ENCODE measurements at places on chromosomes 1 and 21. TPM values are rescaled to one million over a fixed set of nuclear protein-coding genes. Genes with fewer than 3 reads are reported as not detected.

KLF17 gene
- total RNA-seq = 0.36 TPM

MAP1LC3C gene
- total RNA-seq = 0.29 TPM

NCF2 gene
- 2.2 TPM for total RNA-seq

NHLH1 gene
- under 0.01 TPM for total RNA-seq

DNA sequence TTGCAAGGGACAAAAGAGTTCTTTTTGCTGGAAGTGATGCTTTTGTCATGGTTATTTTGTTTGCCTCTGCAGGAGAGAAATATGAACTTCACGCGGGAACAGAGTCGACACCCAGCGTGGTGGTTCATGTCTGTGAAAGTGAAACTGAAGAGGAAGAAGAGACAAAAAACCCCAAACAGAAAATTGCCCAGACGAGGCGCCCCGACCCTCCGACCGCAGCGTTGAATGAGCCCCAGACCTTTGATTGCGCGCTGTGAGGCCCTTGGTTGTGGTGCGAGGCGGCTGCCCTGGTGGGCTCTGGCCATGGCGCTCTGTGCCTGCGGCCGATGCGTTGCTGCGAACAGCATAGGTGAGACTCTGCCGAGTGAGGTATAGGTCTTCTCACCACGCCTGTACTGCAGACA, 20.9 kb upstream of the NCMAP start:
- no peak overlapping the region for H3K4me3 ChIP-seq
- H3K4me1 ChIP-seq = no peaks in the 10 kb centered on the region
- no peak overlapping the region for H3K27ac ChIP-seq
- H3K27me3 ChIP-seq = no peaks in the 10 kb centered on the region
- no peak for DNase-seq

- H3K4me3 ChIP-seq = peak overlapping the region; percentile 67
- H3K27ac ChIP-seq = no peak overlapping the region
- peak; percentile 86 for DNase-seq
- H3K36me3 ChIP-seq = no peaks in the 10 kb centered on the region
- H3K27me3 ChIP-seq = no peaks in the 10 kb centered on the region
- H3K4me1 ChIP-seq = peaks cover 10% of the 10 kb centered on the region
Observed at GRCh38 chr1:23184212-23184934, 15.7 kb upstream of the LUZP1 start.

GRCh38 chr21:34135330-34135729, 62.0 kb downstream of the MRPS6 start:
- DNase-seq = no peak
- no peak overlapping the region for H3K4me3 ChIP-seq
- no peak overlapping the region for H3K27ac ChIP-seq
- no peaks in the 10 kb centered on the region for H3K27me3 ChIP-seq

DNA sequence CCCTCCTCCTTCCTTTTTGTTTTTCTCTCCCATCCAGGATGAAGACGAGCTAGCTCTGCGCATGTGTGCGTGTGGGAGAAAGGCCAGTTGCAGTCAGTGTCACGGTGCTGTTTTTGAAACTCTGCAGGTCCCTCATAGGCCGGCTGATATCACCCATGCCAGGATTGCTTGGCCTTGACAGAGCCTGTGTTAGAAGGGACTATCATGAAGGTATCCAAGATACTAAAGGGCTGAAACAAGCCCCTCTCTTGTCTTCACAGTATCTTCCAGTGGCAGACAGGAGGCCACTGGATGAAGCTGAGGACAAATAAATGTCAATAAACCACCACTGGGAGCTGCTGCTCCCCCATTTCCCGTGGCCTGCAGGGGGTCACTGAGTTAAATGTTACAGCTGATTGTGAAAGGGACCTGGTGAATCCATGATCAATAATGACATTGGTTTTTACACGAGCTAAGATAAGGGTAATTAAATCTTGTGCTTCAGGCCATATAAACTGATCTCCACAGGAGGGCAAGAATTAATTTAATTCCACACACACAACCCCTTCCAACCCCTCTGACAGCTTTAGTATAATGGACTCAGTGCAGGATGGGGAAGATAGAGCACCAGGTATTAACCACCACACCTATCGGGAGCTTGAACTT, 64.6 kb upstream of the TARBP1 start:
- DNase-seq = no peak
- H3K4me1 ChIP-seq = peaks cover 19% of the 10 kb centered on the region
- no peak overlapping the region for H3K4me3 ChIP-seq
- H3K27ac ChIP-seq = peak overlapping the region; percentile 47

DNA sequence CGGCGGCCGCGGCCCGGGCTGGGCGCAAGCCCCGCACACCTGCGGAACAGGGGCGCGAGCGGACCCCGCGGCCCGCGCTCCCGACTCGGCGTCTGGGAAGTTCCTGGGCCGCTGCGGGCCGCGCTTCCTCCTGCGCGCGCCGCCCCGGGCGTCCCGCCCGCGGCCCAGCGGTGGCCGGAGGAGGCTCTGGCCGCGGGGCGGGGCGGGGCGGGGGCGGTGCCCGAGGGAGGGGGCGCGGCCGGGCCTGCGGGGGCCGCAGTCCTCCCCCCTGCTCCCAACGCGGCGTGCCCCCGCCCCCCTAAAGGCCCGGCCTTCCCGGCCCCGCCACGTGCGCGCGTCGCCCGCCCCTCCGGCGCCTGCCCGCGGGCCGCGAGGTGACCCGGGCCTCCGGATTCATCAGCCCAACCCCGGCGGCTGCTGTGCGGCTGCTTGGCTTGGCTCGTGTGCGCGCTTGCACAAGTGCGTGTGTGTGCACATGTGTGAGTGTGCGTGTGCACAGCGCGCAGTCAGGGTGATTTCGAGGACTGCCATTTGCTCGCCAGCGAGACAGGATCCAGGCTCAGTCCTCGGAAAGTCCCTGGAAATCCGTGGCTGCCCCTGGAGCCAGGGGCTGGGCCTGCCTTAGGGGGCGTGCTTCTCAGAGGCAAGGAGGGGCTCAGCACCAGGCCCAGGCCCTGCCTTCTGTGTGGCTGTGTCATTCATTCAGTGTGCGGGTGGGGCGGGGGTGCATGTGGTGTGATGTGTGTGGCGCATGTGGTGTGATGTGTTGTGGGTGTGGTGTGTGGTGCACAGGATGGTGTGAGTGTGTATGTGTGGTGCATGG, at the start of gene C2CD2:
C2CD2 (minus strand) TSS at position 188 of the 823 bp plus-strand sequence. CDS start 370 bp downstream, outside the sequence.
- no peaks in the 10 kb centered on the region for H3K36me3 ChIP-seq
- DNase-seq = peak; percentile 100

DNA sequence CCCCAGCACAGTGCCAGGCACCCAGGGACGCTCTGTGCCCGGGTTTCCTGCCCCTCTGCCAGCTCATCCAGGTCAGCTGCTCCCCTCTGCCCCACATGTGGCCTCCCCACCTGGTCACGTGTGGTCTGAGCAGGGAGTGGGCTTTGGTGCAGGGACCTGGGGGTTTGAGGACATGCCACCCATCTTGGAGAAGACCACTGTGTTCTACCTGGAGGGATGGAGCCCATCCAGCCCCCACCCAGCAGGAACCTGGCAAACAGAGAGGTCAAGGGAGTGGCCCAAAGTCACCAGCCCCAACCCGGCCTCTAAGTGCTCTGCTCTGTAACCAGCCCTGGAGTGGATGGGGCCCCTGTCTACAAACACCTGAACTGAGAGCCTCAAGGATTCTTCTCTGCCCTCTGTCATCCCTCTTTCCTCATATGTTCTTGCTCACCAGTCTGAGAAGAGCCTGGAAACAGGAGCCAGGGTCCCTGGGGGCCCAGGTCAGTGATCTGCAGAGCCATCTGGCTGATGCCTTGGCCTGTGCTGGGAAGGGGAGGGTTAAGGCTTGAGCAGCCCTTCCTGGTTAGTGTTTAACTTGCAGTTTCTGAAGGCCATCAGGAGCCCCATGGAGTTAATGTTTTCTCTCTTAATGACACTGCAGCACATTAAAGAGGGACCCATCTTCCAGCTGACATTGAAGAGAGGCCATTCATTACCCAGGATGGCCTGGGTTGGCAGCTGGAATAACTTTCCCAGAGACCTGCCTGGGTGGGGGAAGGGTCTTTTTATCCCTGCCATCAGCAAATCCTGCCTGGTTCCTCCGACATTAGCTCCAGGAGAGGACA, 235.4 kb downstream of the PTPRU start:
- peaks cover 18% of the 10 kb centered on the region for H3K27me3 ChIP-seq
- DNase-seq = no peak
- H3K4me3 ChIP-seq = no peak overlapping the region
- H3K4me1 ChIP-seq = no peaks in the 10 kb centered on the region
- H3K27ac ChIP-seq = no peak overlapping the region
- H3K36me3 ChIP-seq = no peaks in the 10 kb centered on the region

GRCh38 chr1:2971101-2971501, 50.2 kb upstream of the ACTRT2 start:
- no peak overlapping the region for H3K4me3 ChIP-seq
- no peaks in the 10 kb centered on the region for H3K4me1 ChIP-seq
- no peak overlapping the region for H3K27ac ChIP-seq

DNA sequence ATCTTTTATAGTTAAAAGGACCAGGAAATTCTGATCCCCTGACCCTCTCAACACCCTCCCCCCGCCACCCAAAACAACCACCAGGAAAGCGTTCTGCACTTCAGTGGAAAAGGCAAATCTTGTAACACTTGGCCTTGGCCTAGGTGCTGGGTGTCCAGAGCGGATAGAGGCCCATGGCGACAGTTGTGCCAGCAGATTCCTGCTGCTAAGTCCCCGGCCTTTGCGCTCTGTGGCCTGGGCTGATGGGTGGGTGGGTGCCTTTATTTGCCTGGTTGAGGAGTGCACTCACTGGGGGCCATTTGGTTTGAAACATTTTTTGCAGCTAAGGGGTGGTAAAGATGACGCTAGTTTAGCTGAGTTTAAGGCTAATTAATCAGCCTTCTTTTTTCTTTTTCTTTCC, 127.9 kb upstream of the ERRFI1 start:
- H3K27ac ChIP-seq = no peak overlapping the region
- H3K27me3 ChIP-seq = no peaks in the 10 kb centered on the region
- no peak overlapping the region for H3K4me3 ChIP-seq
- H3K36me3 ChIP-seq = no peaks in the 10 kb centered on the region
- H3K4me1 ChIP-seq = no peaks in the 10 kb centered on the region

DNA sequence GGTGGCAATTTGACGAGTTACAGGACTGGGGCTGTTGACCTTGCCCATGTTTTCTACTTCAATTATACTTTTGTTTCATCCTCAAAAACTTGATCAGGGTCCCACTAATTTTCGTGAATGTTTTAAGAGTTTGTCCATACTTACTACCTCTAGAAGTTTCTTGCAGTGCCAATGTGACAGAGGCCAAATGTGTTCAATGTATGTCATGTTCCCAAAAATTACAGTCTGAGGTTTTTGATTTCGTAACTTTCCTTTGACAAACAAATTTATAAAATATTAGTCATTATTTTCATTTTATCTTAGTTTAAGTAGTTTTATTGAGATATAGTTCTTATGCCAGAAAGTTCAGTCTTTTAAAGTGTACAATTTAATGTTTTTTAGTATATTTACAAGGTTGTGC, 15.3 kb downstream of the VPS13D start:
- no peak for DNase-seq
- no peak overlapping the region for H3K27ac ChIP-seq
- H3K27me3 ChIP-seq = no peaks in the 10 kb centered on the region
- H3K4me3 ChIP-seq = no peak overlapping the region
- peaks cover 9% of the 10 kb centered on the region for H3K4me1 ChIP-seq

- H3K27ac ChIP-seq = no peak within 1 kb of the TSS
- H3K27me3 ChIP-seq = no peaks in the 10 kb centered on the region
- DNase-seq = peak; percentile 83
- no peak within 1 kb of the TSS for H3K4me3 ChIP-seq
Observed at GRCh38 chr1:151175863-151176262, at the start of gene TMOD4. Gene TMOD4 (minus strand): TSS chr1:151175981. CDS start chr1:151174875, 1,106 bp downstream.

- no peaks in the 10 kb centered on the region for H3K4me1 ChIP-seq
- H3K36me3 ChIP-seq = no peaks in the 10 kb centered on the region
- H3K27ac ChIP-seq = no peak overlapping the region
- no peaks in the 10 kb centered on the region for H3K27me3 ChIP-seq
Observed at GRCh38 chr1:196308176-196308575, 300.1 kb downstream of the KCNT2 start.

DNA sequence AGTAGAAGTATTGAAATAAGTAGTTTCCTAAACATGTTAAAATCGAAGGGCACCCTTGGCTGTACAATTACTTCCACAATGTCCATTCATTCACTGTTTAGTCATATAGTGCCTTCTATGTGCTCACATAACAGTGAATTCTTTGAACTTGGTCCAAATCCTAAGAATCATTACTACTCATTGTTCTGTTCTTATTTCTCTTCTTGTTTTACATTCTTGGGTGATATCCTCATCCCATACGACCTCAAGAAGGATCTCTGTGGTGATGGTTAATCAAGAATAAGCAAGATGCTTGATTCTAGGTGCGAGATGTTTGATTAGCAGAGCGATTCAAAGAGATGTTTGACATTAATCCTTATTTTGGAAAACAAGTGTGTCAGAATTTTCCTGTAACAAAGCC, 667.4 kb upstream of the ZP4 start:
- H3K4me1 ChIP-seq = peaks cover 9% of the 10 kb centered on the region
- no peak overlapping the region for H3K4me3 ChIP-seq
- no peaks in the 10 kb centered on the region for H3K27me3 ChIP-seq
- H3K27ac ChIP-seq = no peak overlapping the region

DNA sequence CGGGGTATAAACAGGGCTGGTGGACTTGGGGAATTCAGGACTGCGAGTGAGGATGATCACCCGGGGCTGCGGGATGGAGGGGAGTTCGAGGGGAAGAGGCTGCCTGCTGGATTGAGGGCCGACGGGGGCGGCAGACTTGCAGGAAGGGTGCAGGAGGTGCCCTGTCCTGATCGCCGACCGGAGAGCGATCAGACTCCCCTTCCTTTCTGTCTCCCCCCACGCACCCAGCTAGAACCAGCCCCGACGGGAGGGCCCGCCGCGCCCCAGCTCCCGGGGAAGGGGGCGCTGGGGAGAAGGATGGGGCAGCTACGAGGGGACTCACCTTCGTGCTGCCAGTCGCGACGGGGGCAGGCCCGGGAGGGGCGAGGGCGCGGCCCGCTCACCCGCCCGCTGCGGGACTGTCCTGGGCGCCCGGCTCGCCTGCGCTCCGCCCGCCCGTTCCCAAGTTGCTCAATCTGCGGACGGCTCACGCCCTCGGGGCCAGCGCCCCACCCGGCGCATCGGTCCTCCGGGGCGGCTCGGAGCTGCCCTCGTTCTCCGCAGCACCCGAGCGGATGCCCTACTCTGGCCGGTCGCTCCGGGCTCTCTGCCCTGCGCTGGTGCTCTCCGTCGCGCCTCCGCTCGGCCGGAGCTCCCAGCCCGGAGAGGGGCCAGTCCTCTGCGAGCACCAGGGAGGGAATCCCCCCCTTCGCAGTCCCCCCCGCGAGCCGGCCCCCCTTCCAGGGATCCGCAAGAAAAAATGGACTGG, at the start of gene RSPO1:
RSPO1 (minus strand) TSS at position 649 of the 748 bp plus-strand sequence. CDS start 5,231 bp downstream, outside the sequence.
- H3K27ac ChIP-seq = no peak within 1 kb of the TSS
- peaks cover 64% of the 10 kb centered on the region for H3K27me3 ChIP-seq

DNA sequence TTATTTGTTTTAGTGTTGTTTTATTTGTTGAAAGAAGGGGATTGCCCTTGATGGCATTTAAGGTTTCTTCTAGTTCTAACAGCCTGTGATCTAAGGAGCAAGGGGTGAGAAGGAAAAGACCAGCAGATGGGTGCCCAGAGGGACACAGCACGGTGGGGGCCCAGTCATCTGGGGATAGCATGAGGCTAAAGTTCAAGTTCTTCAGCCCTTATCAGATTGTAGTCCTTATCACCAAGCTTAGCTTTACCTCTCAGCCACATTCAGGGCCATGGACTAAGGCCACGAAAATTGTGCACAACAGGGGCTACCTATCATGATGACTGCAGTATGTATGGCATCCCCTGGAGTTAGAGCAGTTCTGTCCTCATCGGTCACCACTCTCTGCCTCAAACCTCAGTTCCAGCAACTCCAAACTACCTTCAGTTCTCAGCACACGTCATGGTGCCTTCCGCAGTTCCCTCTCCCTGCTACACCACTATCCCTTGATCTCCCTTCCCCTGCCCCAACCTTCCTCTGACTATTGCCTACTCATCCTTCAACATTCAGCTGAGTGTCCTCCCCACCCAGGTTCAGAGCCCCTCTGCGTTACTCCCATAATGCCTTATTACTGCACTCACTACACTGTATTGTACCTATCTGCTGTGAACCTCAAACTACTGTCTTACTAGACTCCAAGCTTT, 36.4 kb downstream of the ATF3 start:
- H3K36me3 ChIP-seq = no peaks in the 10 kb centered on the region
- H3K4me3 ChIP-seq = no peak overlapping the region
- no peaks in the 10 kb centered on the region for H3K27me3 ChIP-seq
- H3K4me1 ChIP-seq = peaks cover 12% of the 10 kb centered on the region

All from osteoblast (primary cell).